ENCODE measurements at places on chromosomes 11 and 22.

- no peak for DNase-seq
Measured at GRCh38 chr11:40924915-40925314, 534.5 kb downstream of the LRRC4C start.

GRCh38 chr11:123892031-123892430, 6.6 kb upstream of the TMEM225 start:
- DNase-seq, result no peak

- DNase-seq, result no peak
Measured at GRCh38 chr11:62457478-62457877, 38.6 kb downstream of the SCGB1A1 start.

DNA sequence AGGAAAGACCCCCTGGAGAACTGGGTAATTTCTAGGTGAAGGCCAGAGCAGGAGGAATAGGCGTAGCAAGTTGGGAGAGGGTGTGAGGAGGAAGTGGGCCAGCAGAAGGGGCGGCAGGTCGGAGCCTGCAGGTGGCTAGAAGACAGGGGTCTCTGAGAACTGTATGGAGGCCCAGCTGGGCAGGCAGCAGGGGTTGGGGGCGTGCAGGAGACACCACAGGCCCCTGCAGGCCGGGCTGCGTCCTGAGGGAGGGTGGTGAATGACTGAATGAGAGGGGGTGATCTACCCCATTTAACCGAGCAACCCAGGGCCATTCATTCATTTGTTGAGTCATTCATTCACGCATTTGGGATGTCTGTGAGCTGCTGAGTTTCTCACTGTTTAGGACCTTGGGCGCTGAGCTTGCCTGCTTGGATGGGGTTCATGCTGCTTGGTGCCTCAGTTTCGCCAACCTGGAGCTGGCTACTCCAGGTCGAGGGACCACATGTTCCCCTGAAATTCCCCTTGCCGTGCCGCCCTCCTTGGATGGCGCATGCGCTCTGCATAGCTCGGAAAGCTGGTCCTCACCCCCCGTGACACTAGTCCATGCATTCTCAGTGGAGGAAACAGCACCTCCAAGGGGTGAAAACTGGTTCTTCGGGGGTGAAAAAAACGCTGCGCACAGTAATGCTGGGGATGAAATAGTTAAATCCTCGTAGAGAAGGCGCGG, 15.6 kb downstream of the MPPED1 start:
- no peak for DNase-seq

GRCh38 chr11:324156-324555, 3.5 kb upstream of the IFITM3 start:
- DNase-seq, result no peak

DNA sequence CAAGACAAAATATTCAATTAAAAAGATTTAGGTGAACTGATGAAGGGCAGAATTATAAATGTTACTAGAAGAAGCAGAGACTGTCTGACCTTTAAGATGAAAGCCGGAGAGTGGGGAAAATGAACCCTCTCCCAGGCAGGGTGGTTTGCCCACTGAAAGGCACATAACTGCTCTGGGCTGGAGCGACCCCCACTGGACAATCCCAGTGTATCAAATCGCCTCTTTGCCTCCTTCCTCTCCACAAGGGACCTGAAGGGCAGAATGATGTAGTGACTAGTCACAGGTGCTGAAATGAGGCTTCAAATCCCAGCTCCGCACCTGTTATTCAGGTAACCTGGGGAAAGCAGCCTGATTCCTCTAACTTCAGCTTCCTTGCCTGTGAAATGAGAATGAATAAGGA, 69.0 kb downstream of the EFCAB6 start:
- no peak for DNase-seq

DNA sequence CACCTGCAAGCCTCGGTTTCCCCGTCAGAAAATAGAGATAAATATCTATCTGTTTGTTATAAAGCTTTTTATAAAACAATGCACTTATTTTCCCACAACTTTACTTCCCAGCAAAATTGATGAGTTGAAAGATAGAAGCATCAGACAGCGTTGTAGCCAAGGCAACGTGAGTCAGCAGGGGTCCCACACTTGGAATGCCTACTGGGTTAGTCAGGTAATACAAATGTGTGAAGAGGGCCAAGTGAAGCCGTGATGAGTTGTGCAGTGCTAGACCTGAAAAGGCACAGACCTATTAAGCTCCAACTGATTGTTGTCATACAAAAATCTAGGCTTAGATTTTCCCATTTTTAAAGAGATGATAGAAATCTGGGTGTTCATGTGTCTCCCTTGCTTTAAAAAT, 118.7 kb downstream of the PGR start:
- DNase-seq, result no peak

GRCh38 chr11:1819074-1819473, 15.7 kb upstream of the SYT8 start:
- DNase-seq, result no peak

DNA sequence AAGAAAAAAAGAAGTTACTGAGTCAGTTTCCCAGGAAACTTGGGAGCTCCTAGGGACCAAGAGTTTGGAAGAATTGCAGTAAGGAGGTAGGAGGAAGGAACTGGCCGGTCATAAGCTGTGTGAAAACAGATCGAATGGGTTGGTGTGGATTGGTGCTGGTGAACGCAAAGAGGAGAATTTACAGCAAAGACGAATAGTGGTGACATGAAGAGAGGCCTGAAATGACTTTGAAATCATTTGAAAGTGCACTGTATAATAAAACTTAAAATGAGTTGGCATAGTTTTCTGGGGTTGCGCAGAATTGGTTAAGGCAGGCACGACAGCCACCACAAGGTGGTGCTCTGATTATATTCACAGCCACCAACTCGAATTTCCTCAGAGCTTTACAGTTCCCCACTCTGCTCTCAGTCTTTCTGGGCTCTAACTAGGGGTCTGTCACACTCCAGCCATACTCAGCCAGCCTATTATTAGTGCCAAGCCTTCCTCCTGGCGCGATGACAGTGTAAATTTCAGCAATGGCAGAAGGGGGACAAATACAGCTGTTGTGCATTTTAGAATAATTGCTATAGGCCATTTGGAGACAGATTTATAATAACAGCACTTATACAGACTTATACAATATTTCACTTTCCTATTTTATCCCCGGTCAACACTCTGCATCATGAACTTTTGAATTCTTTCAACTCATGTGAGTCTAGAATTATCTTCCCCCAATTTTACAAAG, 8.3 kb upstream of the HTR3B start:
- no peak for DNase-seq

- no peak for DNase-seq
Measured at GRCh38 chr22:17788528-17789378, 14.5 kb upstream of the BID start.

- DNase-seq, result no peak
Measured at GRCh38 chr11:20161230-20161918, 1.1 kb upstream of the DBX1 start.

DNA sequence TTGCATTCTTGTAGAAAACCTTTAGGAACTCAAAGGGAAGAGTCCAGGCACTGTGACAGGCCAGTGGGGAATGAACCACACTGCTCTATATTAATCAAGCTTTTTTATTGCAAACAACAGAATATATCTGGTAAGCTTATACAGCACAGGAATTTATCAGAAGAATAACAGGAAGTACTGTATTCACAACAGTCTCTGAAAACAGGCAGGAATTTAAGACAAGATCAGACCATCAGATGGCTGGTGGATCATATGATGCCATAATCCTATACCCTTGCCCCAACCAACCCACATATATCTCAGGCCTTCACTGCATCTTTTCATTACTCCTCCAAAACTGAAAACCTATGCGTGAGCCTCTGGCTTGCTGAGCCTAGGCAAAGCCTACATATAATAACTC, 1.0 kb upstream of the HTATIP2 start:
- no peak for DNase-seq

DNA sequence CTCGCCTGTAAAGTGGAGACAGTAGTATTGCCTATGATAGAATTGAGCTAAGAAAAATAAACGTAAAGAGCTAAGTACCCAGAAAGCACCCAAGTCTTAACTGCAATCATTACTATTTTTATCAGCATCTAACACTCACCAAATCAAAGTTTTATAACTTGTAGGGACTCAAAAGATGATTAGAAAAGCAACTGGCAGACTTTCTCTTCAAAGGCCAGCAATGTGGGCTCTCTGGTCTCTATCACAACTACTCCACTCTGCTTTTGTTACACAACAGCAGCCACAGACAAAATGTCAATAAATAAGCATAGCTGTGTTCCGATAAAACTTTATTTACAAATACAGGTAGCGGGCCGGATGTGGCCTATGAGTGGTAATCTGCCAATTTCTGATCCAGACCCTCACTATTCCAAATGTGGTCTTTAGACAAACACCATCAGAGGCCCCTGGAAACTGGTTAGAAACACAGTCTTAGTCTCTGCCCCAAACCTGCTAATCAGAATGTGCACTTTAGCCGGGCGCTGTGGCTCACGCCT, 8.2 kb downstream of the TPST2 start:
- DNase-seq, result no peak

DNA sequence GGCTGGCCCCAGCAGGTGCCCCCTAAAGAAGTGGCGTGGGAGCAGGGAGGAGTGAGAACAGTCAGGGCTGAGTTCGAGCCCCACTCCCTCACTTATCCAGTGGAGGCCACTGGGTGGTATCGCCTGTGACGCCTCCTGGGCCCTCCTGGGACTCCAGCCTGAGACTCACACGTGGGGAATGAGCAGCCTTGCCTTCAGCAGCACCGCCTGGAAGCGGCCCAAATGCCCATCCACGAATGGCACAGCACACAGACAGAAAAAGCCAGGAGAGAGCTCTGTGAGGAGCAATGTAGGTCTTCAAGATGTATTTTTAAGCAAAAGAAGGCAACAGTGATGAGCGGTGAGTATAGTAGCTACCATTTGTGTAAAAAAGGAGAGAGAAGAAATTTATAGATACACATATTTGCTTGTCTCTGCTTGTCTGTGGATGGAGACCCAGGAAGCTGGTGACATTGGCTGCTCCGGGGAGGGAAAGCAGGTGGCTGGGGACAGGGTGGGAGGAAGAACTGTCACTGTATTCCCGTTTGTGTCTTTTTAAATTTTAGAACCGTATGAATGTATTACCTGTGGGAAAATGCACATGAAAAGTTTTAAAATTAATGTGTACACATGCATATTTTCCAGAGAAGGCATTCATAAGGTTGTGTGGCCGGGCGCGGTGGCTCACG, 13.2 kb downstream of the KCNJ4 start:
- DNase-seq, result no peak

DNA sequence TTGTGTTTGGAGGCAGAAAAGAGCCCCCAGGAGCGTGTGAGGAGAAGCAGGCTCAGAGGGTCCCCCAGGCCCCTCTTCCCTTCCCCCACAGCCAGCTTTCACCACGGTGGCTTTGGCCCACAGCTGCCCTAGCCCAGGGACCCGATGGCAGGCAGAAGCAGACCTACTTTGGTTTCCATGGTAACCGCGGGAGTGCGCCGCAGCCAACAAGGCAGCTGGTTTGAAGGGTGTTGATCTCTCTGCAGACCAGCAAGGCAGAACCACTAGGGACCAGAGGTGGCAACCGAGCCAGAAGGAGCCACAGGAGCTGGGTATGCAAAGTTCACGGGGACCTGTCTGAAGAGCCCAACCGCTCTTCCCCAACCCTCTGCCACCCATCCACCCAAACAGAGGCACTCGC, 69.4 kb downstream of the BUD13 start:
- DNase-seq, result no peak

GRCh38 chr11:112783945-112784322, 177.3 kb upstream of the NCAM1 start:
- no peak for DNase-seq

DNA sequence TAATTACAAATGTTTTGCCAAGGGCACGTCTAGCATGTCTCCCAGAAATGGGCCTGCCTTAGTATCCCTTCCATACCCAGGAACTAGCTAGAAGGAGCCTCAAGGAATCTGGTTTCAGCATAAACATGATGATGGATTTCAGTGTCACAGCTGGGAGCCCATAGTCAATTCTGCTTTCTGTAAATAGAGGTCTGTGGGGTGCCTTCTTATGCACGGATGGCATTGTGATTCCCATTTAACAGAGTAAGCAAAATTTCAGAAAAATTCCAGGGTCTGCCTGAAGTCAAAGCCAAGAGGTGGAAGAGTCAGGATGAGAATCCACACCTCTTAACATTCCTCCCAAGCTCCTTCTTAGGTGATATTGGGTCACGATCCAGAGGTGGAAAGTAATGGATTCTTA, 12.1 kb downstream of the DUSP18 start:
- no peak for DNase-seq

GRCh38 chr22:37242395-37242918, 1.6 kb downstream of the RAC2 start:
- peak; percentile 92 for DNase-seq

GRCh38 chr22:30813936-30814335, 119.3 kb downstream of the OSBP2 start:
- no peak for DNase-seq

DNA sequence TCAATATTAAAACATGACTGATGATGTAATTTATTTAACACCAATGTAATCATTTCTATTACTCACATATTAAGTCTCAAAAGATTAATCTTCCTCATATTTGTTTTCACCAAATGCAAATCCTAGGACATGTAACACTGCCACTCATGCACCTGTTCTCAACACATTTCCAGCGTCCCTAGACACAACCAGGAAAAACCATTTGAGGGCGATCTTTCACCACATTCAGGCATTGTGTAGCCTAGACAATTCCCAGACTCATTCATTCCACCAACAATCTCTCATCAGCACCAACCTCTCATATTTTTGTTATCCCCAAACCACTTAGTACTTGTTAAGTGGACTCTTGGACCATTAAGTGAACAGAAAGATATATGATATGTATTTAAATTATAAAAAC, 66.1 kb downstream of the SLC36A4 start:
- no peak for DNase-seq

GRCh38 chr11:20102397-20102796, 57.9 kb downstream of the DBX1 start:
- no peak for DNase-seq

- DNase-seq, result no peak
Measured at GRCh38 chr11:68081691-68082090, 39.5 kb downstream of the CHKA start.

- no peak for DNase-seq
Measured at GRCh38 chr11:128603752-128604414, 16.5 kb upstream of the ETS1 start.

GRCh38 chr11:113551645-113552044, 76.4 kb upstream of the DRD2 start:
- no peak for DNase-seq

DNA sequence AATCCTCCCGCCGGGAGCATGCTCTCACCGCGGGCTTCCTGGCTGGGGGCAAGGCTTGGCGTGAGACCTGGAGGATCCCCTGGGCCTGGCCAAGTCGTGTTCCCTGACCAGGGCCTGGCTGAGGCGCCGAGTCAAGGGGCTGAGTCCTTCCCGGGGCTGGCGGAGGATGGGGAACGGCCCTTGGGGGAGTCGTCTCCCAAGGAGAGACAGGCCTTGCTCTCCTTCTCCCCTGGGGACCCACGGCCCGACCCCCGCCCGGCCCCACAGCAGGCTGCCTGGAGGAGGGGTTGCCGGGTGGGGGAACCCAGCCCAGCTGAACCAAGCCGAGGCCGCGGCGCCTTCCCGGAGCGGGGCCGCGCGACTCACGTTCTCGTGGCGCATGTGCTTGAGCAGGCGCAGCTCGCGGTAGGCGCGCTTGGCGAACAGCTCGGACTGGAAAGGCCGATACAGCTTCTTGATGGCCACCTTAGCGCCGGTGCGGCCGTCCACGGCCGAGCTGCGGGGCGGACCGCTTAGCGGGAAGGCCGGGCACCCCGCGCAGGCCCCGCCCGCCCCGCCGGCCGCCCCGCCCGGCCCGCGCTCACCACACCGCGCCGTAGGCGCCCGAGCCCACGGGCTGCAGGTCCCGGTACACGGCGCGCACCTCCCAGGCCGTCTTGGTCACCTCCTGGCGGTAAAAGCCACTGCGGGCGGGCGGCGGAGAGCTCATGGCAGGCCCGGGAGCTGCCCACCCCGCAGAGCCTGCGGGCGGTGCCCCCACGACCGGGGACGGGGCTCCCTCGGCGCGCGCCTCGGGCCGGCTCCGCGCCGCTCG, 475 bp downstream of the MAPK12 start:
- no peak for DNase-seq
